ENCODE measurements at places on chromosomes 4 and X.

- no peak for DNase-seq
These were observed 253.7 kb upstream of the DDX53 start for GRCh38 chrX:22746081-22746480.

DNA sequence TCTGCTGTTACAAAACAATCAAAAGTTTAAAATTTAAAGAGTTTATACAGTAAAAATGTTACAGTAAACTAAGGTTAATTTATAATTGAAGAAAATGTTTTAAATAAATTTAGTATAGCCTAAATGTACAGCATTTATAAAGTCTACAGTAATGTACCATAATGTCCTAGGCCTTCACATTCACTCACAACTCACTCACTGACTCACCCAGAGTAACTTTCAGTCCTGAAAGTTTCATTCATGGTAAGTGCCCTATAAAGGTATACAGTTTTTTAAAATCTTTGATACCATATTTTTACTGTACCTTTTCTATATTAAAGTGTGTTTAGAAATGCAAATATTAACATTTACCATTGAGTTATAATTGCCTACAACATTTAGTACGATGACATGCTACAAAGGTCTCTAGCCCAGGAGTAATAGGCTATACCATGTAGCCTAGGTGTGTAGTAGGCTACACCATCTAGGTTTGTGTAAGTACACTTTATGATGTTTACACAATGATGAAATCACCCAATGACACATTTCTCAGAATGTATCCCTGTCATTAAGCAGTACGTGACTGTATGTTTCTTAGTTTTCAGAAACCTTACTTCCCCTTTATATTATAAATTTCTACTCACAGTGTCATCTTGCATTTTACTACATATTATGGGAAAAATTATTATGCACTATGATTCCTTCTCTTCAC, 320.8 kb downstream of the ADAM29 start:
- DNase-seq, result no peak

DNA sequence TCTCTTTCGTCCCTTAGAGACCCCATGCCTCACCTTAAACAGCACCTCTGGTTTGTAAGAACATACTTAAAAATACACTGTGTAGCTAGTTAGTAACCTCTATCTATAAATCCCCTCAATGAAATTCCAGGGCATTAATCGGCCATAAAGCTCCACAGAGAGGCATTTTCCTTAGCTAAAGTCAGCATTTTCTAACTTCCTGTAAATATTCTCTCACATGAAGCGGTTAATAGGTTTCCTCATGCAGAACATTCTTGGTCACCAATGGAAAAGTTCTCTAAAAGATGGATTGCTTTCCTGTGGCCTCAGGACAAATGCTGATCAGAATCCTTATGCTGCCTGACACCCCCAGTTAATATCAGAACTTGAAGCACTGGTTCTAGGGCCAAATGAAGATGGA, 248.6 kb upstream of the BOD1L1 start:
- no peak for DNase-seq

DNA sequence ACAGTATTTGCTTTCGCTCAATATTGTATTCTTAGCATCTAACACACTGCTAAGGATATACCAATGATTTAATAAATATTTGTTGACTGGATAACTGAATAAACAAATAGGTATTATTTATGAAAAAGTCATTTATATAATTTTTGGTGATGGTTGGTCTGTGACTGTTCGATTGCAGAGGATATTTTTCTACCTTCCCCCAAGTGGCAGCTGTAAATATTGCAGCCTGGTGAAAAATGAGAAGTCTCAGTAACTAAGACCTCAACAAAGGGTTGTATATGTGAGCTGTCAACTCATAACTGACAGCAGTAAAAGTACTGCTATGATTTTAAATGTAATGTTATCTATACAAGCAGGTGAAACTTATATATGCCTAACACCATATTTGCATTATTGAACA, 36.0 kb downstream of the HTR2C start:
- DNase-seq, result no peak

- no peak for DNase-seq
These were observed 9.7 kb upstream of the PLAC8 start for GRCh38 chr4:83124111-83124780.

All from H54 (cell line).